Lower lobe of right lung (tissue), 2 donors: ENCODE measurements at places on chromosomes 16 and 17. TPM values are rescaled to one million over a fixed set of nuclear protein-coding genes. Genes with fewer than 3 reads are reported as not detected.

DNA sequence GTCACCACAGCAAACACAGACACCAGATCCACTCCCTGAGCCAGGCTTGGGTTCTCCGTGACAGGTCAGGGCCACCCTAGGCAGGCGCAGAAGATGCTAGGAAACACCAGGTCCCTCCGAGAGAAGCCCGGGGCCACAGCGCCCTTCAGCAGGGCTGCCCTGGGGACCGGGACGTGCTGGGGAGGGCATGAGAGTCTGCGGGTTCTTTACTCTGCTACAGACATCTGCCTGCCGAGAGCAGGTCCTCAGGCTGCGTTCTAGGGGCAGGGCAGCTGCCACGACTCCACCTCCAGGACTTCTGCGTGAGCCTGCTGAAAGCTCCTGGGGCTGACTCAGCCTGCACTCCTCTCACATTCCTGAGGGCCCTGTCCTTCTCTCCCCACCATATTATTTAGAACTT is 11.4 kb downstream of the MYLK3 start:
- no peak for DNase-seq

CCL5 gene
- 18.2 TPM for total RNA-seq

STARD3 gene
- 76.6 TPM for total RNA-seq

EVPLL gene
- total RNA-seq: 2.8 TPM

ATP2A1 gene
- total RNA-seq: 0.38 TPM

GRCh38 chr17:49519781-49520180 is 24.7 kb downstream of the NGFR start:
- DNase-seq: no peak

CACNG3 gene
- total RNA-seq: not detected

DNA sequence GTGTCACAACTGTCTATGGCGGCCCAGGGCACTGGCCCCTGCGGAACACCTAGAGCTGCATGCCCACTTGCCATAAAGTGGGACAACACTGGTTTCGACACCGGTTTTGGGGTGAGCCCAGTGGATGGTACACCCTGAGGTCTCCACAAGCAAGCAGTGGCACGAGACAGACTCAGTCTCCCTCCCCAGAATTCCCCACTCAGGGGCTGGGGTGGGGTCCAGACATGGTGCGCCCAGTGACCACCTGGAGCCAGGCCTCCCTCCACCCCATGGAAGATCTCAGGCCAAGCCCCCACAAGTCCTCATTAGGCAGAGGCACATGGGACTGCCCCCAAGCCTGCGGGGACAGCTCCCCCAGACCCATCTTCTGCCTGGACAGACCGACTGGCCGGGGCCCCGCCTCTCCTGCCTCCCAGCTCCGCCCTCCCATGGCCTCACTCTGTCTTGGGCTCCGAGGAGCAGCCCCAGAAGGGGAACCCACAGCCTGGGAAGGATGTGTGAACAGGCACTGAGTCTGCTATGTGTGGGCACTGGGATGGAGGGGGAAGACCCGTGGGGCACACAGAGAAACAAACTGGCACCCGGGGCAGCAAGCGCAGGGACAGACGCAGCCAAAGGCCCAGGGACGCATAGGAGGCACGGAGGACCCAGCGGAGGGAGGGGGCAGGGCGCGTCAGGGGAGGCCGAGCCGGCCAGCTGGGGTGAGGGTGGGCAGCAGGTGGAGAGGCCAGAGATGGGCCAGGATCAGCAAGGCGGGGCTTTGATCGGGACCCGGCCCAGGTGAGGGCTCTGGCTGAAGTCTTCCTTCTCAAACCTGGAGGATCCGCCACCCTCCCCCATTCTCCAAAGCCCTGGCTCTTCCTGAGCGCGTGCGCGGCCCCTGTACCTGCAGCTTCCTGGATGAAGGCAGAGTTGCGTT is 2.8 kb downstream of the TEPSIN start:
- no peak for DNase-seq

DNA sequence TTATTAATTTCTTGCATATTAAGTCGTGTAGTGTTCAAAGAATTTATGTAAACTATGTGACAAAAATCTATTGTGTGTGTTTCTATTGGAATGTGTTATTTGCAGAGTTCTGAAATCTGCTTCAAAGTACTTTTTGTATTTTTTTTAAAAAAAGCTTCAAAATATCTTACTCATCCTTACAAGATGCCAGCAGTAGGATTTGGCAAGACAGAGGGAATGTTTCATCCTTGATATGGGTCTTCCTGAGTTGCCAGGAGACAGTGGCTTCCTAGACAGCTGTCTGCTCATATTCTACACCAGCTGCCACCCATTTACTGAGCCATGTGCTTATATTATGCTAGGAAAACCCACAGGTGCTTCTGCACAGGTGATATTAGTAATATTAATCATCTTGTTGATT is 36.4 kb downstream of the EFCAB5 start:
- no peak for DNase-seq

GRCh38 chr17:19796457-19796856 is 48.4 kb upstream of the ALDH3A1 start:
- no peak for DNase-seq

SERPINF2 gene
- 24.1 TPM for total RNA-seq

INCA1 gene
- 1.9 TPM for total RNA-seq

DNA sequence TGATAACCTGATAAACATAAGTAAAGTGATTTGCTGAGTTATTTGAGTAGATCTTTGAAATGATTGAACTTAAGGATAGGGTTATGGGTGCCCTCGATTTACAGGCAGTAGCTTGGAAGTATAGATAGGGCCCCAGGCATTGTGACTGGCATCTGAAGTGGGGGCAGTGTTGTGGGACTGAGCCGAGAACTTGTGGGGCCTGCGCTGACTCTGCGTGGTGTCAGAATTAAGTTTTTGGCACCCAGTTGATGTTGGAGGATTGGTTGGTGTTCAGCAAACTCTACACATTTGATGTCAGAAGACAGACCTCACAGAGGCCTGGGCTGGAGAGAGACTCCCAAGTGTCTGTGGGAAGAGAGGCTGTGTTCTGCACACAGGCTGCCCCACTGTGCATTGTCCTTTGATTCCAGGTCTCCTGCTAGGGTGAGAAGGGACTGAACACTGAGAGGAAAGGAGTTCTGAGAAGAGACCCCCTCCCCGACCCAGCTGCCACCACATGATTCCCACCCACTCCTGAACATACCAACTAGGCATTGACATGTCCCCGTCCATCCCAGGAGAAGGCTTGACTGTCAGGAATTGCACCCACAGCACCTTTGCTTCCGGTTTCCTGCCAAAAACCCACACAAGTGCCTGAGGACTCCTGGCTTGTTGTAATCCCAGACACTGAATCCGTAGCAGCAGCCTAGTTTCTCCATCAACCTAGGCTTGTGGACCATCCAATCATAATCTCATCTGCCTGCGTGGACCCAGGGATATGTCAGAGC is 4.5 kb downstream of the ZNF267 start:
- no peak for DNase-seq

KRTAP4-16 gene
- not detected for total RNA-seq

TBX6 gene
- total RNA-seq: 1.6 TPM

GRCh38 chr16:15976225-15976812 is 26.9 kb downstream of the ABCC1 start:
- DNase-seq: no peak

ITPRIPL2 gene
- 60.7 TPM for total RNA-seq

GRCh38 chr16:3726021-3726687 is 8.8 kb upstream of the TRAP1 start:
- DNase-seq: no peak

KCNH6 gene
- total RNA-seq: 0.27 TPM

CMTM2 gene
- 4.0 TPM for total RNA-seq

DNA sequence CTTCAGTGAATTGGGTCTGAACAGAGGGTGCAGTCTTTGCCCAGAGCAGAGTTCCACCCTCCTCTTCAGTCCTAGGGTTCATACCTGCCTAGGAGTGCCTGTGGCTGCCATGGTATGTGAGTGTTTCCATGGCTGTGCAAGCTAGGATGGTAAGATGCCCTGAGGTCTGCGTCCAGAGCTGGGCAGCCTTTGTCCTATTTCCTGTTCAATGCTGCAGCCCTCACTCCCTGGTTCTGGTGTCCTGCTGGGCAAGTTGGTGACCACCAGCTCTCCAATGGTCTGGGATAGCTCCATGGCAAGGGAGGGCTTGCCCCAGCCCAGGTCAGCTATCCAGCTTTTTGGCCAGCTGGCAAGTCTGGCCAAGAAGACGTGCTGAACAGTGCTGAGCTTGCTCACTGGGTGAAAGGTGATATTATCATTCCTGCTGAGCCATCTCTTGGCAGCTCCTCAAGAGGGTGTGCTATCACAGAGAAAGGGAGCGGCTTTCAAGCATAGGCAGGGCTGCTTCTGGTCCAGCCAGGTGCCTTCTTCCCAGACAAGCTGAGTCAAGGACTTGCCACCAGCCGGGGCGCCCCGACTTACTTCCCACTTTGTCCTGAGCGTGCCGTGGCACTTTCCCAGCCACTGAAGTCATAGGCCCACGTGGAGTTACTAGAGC is 13.0 kb upstream of the NFATC3 start:
- DNase-seq: no peak

CTRB2 gene
- total RNA-seq: 0.44 TPM

DNA sequence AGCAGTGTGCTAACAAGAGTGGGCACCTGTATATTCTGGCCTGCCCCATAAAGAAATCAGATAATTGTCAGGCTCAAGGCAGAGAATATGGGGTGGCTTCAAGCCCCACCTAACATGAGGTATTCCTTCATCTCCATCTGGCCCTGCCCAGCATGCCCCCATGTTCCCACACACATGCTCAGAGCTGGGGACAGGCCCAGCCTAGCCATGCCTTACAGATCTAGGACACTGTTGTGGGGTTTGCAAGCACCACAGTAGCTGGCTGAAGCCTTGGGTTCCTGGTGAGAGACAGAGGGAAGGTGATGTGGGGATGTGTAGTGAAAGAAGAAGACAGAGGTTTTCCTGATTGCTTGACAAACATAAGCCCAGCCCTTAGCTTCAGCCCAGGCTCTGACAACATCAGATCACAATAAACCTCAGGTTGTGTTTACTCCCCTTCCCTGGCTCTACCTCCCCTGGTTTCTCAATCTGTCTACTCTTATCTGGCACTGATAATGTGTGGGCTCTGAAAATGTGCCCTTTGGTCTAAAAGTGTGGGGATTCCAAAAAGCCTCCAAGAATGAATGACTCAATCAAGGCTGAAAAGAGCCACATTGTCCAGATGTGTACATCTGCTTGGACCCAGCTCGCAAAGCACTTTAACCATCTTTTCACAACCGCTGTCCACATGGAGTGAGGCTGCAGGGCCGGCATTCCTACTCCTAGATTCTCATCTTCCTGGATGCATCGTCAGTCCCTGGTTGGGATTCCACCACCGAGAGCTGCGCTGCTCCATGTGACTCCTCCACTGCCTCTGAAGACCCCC is 34.4 kb downstream of the CDRT4 start:
- no peak for DNase-seq

DNA sequence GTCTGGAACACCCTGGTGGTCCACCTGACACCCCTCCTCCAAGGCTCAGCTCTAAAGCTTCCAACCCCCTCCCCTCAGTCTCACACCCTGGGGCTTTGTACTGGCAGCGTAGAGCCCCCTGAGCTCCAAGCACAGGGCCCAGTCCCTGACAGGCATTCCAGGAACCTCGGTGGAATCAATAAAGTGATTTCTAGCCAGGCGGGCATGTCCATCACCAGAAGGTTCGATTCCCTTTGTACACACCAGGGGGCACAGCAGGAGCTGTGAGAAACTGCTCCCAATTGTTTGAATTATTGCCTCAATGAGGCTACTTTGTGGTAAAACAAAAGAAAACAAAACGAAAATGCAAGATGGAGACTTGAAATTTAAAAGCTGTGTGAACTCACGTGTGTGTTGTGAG is 51.8 kb downstream of the SMPD3 start:
- DNase-seq: peak; percentile 43
